ENCODE measurements at places on chromosomes 5 and 9.

- no peak for DNase-seq
Observed at GRCh38 chr9:16361939-16362338, 508.5 kb downstream of the BNC2 start.

DNA sequence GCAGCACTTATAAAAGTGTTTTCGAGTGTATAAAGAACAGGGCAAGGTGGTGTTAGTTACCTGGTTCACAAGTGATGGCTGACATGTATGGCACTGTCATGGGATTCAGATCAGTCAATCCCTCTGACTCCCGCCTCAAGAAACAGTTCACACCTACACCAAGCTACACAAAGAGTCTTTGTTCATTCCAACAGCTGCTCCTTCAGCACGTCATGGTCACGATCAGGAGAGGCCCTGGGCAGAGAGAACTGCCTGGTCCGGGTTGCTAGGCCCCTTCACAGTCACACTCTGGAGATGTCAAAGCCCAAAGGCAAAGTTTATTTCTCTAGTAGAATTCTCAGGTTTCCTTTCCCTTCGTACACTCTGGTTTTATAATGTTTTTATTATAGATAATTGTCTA lies 426.7 kb downstream of the ZSWIM6 start:
- no peak for DNase-seq

DNA sequence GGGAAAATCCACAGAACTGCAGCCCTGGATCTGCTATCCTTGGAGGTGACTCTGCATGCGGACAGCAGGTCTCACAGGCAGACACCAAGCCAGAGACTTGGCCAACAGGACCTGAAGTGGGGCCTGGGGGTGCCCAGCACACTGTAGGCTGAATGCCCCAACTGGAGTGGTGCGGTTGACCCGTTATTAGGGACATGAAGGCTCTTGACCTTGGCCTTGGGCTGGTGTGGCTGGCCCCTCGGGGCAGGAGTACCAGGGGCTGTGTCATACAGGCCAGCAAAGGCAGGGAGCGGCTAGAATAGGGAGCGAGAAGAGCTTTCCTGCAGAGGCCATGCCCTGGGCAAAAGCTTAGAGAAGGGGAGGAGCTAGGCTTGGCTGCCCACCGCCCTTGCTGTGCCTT lies 153.2 kb upstream of the MVB12B start:
- no peak for DNase-seq

- DNase-seq = no peak
Observed at GRCh38 chr5:156934450-156935211, 28.4 kb downstream of the TIMD4 start.

DNA sequence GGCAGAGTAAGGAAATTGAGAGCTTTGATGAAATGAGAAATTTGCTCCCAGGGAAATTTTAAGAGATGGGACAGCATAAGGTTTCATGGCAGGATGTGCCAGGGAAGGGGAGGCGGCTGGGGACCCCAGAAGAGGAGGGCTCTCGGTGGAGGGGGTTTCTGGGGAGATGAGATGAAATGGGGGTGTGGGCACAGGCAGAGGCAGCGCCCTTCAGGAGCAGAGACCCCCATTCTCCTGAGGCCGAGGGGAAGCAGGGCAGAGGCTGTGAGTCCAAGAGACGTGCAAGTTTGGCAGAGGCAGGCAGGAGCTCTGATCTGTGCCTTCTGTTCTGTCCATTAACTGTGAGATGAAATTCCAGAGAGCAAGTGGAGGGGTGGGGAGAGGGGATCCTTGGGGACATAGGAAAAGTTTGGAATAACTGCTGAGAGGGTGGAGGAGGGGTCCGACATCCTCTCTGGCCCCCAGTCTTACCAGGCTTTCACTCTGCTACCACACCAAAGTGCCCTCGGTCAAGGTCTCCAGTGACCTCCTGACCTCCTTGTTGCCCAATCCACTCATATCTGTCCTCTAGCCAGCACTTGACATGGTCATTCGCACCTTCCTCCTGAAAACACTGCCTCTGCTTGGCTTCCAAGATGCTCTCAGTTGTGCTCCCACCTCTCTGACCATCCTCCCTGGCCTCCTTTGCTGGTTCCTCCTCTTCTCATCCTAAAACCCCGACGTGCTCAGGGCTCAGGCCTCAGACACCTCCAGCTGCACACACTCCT lies 108.1 kb upstream of the MVB12B start:
- no peak for DNase-seq

- no peak for DNase-seq
Observed at GRCh38 chr5:32461441-32462120, 17.0 kb upstream of the ZFR start.

DNA sequence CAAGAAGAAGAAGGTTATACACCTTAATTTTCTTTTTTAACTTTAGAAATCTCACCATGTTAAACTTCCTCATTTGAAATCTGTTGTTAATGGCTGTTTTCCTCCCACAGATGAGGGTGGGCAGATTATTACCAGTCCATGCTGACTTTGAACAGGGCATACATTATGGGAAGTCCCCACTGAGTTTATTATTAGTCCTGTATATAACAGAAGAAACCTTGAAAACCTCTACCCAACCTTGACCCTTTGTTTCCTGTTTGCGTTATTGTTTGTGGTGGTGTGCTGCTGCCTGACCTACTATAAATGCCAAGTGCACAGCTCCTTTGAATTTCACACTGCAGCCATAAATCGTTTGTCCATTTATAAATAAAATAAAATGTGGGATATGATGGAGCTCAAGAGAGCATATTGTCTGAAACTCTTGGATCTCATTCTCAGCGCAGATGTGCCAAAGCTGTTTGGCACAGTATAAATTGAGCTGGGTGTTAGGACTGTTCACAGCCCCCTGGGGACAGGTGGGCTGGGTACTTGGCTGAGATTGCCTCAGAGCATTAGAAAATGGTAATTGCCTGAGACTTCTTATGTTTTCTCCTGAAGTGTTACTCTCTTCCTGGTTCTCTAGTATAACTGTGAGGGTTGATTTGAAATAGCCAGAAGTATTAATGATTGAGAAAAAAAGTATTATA lies 139.6 kb downstream of the SPATA31D1 start:
- no peak for DNase-seq

DNA sequence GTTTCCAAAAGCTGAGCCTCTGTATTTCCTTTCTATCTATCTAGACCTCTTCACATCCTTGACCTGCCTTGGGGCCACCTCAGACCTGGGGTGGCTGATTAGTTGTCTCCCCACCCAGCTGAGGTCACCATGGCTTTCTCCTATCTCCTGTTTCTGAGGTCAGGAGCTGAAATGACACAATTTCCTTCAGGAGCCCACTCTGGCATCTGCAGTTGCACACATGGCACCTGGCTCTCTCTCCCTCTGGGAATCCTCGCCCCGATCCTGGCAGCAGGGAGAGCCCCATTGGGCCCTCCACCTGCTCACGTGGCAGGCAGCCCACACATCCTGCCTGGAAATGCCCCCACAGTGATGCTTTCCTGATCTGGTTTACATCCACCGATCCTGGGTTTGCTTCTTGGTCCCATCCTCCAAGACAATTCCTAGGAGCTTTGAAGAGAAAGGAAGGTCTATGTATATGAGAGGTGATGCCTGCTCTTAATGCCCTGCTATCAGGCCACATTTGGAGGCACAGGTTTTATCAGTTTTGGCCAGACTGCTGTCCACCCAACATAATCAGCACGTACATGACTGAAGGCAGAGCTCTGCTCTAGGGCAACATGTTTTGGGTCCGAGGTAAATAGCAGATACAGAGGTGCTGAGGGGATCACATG lies 53.7 kb downstream of the MARCHF3 start:
- DNase-seq = no peak

DNA sequence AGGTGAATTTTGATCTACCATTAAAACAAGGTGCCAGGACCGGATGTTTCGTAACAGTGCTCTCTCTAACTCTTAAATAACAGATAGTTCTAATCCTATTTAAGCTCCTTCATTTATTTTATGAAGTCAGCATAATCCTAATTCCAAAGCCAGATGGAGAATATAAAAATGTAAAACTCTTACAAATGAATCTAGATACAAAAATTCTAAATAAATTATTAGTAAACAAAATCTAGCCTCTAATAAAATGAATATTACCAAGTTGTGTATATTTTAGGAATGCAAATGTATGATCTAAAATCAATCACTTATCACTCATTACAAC lies 32.4 kb upstream of the IL33 start:
- no peak for DNase-seq
